ENCODE measurements at places on chromosomes 12 and 14. TPM values are rescaled to one million over a fixed set of nuclear protein-coding genes. Genes with fewer than 3 reads are reported as not detected.

GRCh38 chr12:581321-581720 lies 81.9 kb downstream of the NINJ2 start:
- no peak for DNase-seq

GRCh38 chr12:93099792-93100191 lies 170.7 kb upstream of the EEA1 start:
- DNase-seq, result no peak

- DNase-seq, result no peak
Measured at GRCh38 chr14:64614805-64615391, 65.1 kb downstream of the PPP1R36 start.

CRADD gene
- total RNA-seq, result 8.0 TPM

PLCZ1 gene
- not detected for total RNA-seq

ACOT4 gene
- total RNA-seq, result not detected
